ENCODE measurements at places on chromosomes 5 and 9.

DNA sequence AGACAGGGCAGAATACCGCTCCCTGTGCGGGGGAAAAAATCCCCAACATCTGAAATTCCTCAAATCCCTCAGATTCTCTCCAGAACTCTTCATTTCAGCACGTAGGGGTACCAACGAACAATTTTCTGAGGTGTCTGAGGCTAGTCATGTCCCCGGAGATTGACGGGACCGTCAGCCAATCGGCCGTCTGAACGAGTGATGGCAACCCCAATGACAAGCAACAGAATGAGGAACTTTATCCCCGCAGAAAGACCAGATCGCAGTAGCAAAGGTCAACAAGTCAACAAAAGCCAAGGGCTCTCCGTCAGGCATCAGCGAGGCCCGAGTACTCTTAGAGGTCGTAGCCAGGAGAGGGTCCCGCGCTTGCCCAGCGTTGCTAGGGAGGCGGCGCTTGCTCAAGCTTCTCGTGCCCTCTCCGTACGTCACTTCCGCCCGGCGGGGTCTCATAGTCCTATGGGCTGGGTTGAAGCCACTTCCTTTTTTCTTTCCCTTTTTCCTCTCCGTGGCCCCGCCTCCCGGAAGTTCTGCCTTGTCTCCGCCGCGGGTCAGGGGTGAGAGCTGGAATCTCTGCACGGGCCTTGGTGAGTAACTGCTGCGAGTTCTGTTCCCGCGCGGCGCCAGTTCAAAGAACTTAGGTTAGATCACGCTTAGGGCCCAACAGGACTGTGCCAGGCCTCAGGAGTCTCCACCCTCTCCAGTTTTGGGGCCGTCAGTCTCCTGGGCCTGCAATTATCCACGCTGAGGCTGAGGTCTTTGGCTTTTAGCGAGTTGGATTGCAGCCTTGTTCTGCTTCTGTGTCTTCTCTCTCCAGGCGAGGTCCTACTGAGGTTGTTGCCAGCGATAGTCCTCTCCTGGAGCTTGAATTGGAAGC is at the start of gene RNF20:
Gene RNF20 (plus strand): TSS at position 520 of the 871 bp plus-strand sequence. CDS start 1,571 bp downstream, outside the sequence.
- peak; percentile 96 for DNase-seq

- no peak for DNase-seq
Observed at GRCh38 chr9:106333481-106333880, 529.5 kb upstream of the ZNF462 start.

GRCh38 chr5:106397700-106398099 is 1273.0 kb downstream of the EFNA5 start:
- DNase-seq = no peak

- DNase-seq = no peak
Observed at GRCh38 chr9:1759009-1759408, 256.1 kb upstream of the SMARCA2 start.

GRCh38 chr5:102554082-102554481 is 55.3 kb upstream of the SLCO6A1 start:
- DNase-seq = no peak

- DNase-seq = peak; percentile 9
Observed at GRCh38 chr5:124847907-124848306, 101.5 kb upstream of the ZNF608 start.

GRCh38 chr9:71105192-71105591 is 16.2 kb downstream of the TRPM3 start:
- DNase-seq = no peak

- no peak for DNase-seq
Observed at GRCh38 chr5:156531199-156531598, 204.2 kb downstream of the SGCD start.

GRCh38 chr9:99712214-99712613 is 109.5 kb upstream of the NR4A3 start:
- DNase-seq = no peak

All from NCI-H1694 treated with DMSO at 0.1 percent for 48 hours (cell line).